Bone marrow (tissue), 2 donors: ENCODE measurements at places on chromosomes 12 and 14.

- DNase-seq, result no peak
These were observed 158.6 kb downstream of the ANO4 start for GRCh38 chr12:100953217-100953616.

DNA sequence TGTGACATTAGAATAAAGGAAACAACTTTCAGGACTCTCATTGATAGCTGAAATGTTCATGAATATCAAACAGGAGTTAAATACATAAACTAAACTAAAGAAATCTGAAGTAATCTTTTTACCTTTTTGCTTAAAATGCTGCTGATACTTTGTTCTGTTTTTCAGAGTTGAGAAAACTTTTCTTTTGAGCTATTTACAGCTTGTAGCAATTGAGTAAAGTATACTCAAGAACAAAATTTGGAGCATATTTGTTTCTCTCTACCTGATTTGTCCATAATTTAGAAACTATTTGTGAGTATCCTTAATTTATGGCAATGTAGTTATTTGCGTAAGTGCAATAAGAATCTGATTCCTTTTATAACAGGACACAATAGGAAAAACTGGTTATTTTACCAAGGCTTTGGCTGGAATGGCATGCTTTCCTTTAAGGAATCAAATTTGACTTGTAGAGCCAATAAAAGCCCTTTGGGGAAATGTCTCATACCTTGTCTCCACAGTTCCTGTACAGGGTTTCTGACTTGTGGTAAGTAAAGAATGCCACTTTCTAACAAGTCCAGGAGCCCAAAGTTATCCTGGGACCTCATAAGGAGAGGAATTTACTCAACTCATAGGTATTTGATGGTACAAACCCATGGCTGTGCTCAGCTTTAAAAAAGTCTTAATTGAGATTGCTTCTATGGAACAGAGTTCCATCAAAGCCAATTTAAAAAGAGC, 195.7 kb downstream of the TMEM117 start:
- no peak for DNase-seq

DNA sequence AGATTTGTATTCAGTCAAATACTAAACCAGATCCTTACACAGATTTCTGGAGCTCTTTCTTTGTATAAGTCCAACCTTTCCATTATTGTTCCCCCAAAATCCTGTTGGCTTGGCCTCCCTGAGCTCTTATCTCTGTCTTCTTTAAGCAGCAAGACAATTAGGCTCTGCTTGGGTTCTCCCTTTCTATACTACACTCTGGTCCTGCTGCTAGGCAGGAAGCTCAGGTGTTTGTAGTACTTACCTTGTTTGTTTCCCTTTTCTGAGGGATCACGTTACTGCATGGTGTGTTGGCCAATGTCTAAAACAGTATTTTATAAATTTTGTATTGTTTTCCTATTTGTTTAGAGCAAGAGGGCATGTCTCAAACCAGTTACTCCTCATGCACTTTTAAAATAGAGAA, 192.9 kb downstream of the PRKD1 start:
- no peak for DNase-seq

DNA sequence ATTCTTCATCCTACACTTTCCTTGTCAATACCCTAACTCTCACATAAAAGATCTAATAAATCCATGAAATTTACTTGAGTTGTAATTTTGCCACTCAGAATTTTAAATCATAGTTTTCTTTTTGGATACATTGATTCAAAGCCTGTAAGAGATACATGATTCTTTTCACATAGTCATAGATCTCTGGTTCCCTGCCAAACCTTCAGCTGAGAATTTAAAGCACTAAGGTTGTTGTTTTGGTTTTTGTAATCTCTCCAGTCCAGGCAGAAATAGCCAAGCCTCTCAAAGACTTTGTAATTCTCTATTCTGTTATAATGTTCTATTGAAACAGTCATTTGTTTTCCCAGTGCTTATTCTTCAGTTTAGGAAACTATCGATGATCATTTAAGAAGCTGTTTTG, 273.9 kb downstream of the TRHDE start:
- DNase-seq, result no peak

GRCh38 chr12:37543131-37543965, 773.2 kb upstream of the ALG10B start:
- no peak for DNase-seq
